ENCODE measurements at places on chromosomes 13 and 19. TPM values are rescaled to one million over a fixed set of nuclear protein-coding genes. Genes with fewer than 3 reads are reported as not detected.

GRCh38 chr19:17357724-17358123 is 19.4 kb downstream of the PLVAP start:
- no peak for ATAC-seq

DNA sequence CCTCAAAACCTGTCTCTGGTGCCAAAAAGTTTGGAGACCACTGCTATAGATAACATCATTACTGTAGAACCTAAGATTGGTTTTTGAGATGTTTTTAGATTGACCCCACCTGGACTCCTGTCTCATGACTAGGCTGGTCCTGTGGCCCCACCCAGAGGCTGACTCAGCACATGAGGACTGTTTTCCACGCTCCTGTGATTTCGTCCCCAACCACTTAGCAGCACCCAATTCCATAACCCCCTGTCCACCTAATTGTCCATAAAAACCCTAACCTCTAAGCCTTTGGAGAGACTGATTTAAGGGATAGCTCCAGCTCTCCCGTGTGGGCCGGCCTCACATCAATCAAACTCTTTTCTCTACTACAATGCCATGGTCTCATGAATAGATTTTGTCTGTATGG is 25.6 kb upstream of the GAS6 start:
- ATAC-seq: no peak

GRCh38 chr13:44667943-44668342 is 91.8 kb upstream of the TSC22D1 start:
- no peak for ATAC-seq

Gene CDX2
- not detected for total RNA-seq

DNA sequence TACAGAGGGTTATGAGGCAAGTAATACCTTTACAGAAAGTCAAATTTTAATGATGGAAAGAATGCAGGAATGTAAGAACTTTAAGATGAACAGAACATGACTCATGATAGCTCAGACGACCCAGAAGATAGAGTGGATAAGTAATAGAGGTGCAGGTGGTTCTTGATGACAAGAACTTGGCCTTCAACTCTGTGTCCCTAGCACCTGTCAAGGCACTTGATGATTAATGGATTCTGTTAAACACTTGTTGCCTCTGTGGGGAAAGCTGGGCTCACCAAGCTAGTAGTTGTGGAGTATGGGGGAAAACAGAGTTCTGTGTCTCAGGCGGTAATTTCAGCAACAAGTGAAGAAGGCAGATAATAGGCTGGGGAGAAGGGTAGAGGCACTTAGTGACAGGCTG is 306.2 kb downstream of the ATP8A2 start:
- no peak for ATAC-seq

- ATAC-seq: peak; percentile 74
Observed at GRCh38 chr19:43526884-43527859, at the start of gene ETHE1. Gene ETHE1 (minus strand): TSS chr19:43527201. CDS start chr19:43527177, 24 bp downstream.

- ATAC-seq: peak; percentile 26
Observed at GRCh38 chr19:52170863-52171320, 529 bp downstream of the ZNF836 start.

Gene FCAR
- not detected for total RNA-seq

Gene APOC1
- 0.89 TPM for total RNA-seq

Measured in activated T-helper 17 cell treated with anti-CD3 and anti-CD28 coated beads, Interleukin-2, amount 50 U/mL, for 72 hours (primary cell).